ENCODE measurements at places on chromosomes 6 and 20.

GRCh38 chr6:37517411-37517812 is 17.7 kb upstream of the CCDC167 start:
- DNase-seq, result no peak

DNA sequence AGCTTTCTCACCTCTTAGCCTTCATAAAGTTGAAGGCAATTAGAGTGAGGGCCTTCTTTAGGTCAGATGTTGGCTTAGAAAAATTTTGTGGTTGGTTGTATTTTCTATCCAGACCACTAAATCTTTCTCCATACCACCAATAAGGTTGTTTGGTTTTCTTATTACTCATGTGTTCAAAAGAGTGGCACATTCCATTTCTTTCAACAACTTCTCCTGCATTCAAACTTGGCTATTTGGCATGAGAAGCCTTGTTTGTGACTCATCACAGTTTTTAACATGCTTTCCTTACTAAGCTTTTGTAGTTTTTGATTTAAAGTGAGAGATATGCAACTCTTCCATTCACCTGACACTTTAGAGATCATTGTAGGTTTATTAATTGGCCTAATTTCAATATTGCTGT is 949.6 kb downstream of the TBC1D32 start:
- no peak for DNase-seq

DNA sequence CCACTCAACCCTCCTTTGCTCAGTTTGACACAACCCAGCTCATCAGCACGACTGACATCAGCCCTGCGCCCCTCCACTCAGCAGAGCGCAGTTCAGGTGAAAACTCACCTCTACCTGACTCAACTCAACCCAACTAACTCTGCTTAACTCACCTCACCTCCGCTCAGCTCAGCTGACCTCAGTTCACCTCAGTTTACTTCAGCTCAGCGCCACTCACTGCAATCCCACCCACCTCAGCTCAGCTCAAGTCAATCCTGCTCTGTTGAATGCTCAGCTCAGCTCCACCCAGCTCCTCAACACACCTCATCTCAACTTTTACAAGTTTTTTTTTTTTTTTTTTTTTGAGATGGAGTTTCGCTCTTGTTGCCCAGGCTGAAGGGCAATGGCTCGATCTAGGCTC is 39.6 kb downstream of the CEBPB start:
- no peak for DNase-seq

- DNase-seq, result no peak
Observed at GRCh38 chr6:7594579-7595125, 4.7 kb downstream of the SNRNP48 start.

DNA sequence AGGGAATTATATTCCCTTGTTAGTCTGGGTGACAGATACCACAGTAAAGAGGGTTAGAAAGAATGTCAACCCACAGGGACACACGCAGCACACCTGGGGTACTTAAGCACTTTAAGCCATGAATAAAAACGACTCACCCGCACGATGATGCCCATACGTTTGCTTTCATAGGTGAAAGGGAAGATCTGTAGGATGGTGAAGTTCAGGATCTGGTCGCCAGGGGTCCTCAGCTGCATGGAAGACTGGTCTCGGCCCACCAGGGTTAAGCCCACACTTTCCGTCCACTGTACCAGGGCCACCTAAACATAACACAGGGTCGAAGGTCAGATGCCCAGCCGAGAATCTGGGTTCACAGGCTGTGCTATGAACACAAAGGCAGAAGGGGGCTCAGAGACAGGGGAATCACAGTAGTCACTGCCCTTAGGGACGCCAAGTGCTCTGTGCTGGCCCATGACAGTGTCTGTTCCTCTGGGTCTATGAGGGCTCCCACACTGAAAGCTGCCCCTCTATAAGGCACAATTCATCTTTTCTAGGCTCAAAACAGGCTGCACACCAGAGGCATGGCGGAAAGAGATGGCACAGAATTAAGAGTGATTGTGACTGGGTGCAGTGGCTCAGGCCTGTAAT is 96.8 kb upstream of the NFATC2 start:
- DNase-seq, result no peak

- DNase-seq, result no peak
Observed at GRCh38 chr6:106324726-106325335, 729 bp downstream of the ATG5 start.

DNA sequence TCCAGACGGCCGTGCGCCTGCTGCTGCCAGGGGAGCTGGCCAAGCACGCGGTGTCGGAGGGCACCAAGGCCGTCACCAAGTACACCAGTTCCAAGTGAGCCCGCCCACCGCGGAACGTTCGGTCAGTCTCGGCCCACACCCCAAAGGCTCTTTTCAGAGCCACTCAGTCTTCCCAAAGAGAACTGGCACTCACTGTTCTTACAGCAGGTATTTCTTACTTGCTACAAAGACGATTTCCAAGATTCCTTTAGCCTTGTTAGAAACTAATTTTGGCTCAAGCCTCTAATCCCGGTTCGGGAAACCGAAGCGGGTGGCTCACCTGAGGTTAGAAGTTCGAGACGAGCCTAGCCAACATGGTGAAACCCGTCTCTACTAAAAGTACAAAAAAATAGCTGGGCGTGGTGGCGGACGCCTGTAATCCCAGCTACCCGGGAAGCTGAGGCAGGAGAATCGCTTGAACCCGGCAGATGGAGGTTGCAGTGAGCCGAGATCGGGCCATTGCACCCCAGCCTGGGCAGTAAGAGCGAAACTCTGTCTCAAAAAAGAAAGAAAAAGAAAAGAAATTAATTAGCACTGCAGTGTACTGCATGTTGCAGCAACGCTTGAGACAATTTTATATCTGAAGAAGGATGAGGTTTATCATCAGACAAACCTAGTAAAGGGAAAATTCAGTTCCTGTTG is 73.1 kb downstream of the OR2B2 start:
- DNase-seq, result no peak

DNA sequence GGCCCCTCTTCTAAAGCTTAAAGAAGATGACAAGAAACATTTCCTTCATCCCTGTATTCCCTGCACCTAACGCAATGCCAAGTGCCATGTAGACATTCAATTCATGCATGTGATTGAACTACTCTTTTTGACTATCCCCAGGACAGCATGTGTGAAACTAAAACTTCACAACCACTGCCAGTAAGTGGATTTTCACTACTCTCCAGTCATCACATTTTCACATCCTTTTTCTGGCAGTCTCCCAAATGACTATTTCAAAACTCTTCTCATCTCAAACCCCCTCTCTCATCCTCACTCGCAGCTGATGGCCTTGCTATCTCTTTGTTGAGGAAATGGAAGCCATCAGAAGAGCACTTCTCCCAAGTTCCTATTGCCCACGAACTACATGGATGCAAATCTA is 122.6 kb downstream of the OPRM1 start:
- DNase-seq, result no peak

DNA sequence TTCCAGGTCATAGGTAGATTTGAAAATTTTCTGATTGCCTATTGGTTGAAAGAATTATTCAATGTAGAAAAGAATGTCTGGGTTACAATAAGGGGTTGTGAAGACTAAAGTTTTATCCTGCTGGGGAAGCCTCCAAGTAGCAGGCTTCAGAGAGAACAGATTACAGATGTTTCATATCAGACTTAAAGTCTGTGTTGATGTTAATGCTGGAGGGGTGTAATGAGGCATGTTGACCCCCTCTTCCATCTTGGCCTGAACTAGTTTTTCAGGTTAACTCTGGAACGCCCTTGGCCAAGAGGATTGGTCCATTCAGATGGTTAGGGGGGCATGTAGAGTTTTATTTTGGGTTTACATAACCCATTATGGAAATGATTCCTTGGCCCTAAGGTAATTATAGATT is 356.2 kb downstream of the UTRN start:
- no peak for DNase-seq

All from RWPE2 (cell line).